ENCODE measurements at places on chromosomes 3 and 15. TPM values are rescaled to one million over a fixed set of nuclear protein-coding genes. Genes with fewer than 3 reads are reported as not detected.

LRTM1 gene
- total RNA-seq = not detected

GNAT1 gene
- total RNA-seq = not detected

MYRIP gene
- total RNA-seq = 1.3 TPM

ANKUB1 gene
- total RNA-seq = 0.32 TPM

ZDHHC23 gene
- 2.1 TPM for total RNA-seq

METTL6 gene
- 23.4 TPM for total RNA-seq

COL6A5 gene
- total RNA-seq = not detected

ZNF660 gene
- total RNA-seq = 0.61 TPM

EPHB3 gene
- 0.15 TPM for total RNA-seq

OSBPL10 gene
- 15.8 TPM for total RNA-seq

CTXN2 gene
- not detected for total RNA-seq

TMEM266 gene
- under 0.01 TPM for total RNA-seq

GNB4 gene
- 95.4 TPM for total RNA-seq

PLCH1 gene
- under 0.01 TPM for total RNA-seq

SLC51A gene
- total RNA-seq = not detected

MYO9A gene
- total RNA-seq = 24.2 TPM

ISLR2 gene
- total RNA-seq = not detected

CAMKV gene
- not detected for total RNA-seq

REC114 gene
- not detected for total RNA-seq

RGMA gene
- total RNA-seq = not detected

CHRFAM7A gene
- 2.3 TPM for total RNA-seq

A4GNT gene
- not detected for total RNA-seq

CPNE4 gene
- total RNA-seq = not detected

TMOD2 gene
- 4.1 TPM for total RNA-seq

CLDN11 gene
- 169 TPM for total RNA-seq

HCLS1 gene
- 55.2 TPM for total RNA-seq

BNIP2 gene
- total RNA-seq = 236 TPM

SUCNR1 gene
- 0.46 TPM for total RNA-seq

Data from epithelial cell of umbilical artery (primary cell).